ENCODE measurements at places on chromosomes 5 and 9. TPM values are rescaled to one million over a fixed set of nuclear protein-coding genes. Genes with fewer than 3 reads are reported as not detected.

- no peak for DNase-seq
Measured at GRCh38 chr9:70679845-70680244, 265.4 kb upstream of the KLF9 start.

- DNase-seq: no peak
Measured at GRCh38 chr5:79093762-79094161, 17.8 kb upstream of the BHMT start.

- DNase-seq: peak; percentile 85
Measured at GRCh38 chr5:170357955-170358444, 31.2 kb downstream of the KCNMB1 start.

DNA sequence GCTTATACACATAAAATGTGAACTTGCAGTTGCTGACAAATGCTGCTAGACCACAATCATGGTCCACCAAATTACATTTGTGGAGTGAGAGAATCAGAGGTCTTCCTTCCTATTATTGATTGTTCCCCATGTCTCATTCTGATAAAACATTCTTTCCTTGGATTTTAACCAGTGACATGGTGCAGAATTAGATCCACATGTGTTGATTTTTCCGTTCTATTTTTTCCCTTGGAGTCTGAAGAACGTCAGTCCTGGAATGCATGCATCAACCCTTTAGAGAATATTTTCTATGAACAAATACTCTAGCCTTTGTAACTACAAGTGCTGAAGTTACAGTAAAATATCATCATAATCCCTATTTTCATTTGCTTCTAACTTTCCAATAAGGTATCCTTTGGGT, 170.7 kb upstream of the SPRY4 start:
- no peak for DNase-seq

DNA sequence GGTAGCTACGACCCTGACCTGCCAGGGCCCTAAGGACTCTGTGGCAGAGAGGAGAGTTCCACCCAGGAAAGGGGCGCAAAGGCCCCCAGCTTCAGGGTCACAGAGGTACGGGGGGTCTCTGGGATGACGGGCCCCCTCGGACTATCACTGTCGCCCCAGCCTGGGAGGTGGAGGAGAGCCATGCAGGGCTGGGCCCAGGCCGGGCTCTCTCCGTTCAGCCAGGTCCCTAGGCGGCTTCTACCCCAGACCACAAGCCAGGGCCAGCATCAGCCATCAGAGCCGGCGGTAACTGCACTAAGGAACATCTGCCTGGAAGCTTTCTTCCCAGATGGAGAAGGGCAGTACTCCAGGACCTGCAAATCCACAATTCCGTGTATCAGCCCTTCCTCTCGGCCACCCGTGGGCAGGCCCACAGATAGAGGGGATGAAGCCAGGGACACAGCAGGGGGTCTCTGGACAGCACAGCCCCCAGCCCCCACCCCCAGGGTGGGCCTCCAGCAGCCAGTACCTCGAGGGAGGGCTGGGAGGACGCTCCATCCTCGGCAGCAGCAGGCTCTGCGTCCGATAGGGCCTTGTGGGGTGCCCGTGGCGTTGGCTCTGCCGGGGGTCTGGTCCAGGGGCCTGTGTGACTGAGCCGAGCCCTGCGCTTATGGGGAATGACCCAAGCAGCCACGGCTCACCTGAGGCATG, 38.4 kb downstream of the NACC2 start:
- DNase-seq: no peak

DNA sequence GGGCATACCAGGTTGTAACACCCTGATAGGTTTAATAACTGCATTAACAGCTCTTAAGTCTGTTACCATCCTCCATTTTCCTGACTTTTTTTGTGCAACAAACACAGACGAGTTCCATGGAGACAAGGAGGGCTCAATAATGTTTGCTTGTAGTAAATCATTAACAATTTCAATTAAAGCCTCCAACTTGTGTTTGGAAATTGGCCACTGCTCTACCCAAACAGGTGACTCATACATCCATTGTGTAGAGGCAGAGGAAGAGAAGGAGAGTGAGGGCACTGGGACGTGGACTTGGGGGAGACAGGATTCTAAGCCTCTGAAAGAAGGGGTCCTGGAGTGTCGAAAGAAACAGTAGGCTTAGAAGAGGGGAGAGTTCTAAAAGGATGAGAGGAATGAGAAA, 213.6 kb upstream of the KCNN2 start:
- no peak for DNase-seq

DNA sequence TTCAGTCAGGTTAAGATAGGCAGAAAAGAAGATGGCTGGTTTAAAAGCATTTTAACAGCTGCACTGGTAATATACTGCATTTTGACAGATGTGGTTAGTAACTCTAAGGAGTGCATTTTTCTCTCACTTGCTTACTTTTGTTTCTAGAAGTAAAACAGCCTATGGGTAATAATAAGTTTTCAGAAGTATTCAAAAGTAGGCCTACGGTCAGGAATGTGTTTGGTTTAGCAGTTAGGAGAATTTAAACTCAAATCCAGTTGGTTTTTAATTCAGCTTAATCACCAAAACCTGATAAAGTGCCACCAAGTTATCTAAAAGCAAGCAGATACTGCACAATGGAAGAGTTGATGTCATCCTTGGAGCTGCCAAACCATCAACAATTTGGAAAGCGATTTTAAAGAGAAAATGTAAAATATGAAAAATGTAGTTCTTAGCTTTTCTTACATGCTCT, 160.3 kb downstream of the ARSB start:
- DNase-seq: no peak

GRCh38 chr9:71001780-71002386, 119.5 kb downstream of the TRPM3 start:
- DNase-seq: no peak

DNA sequence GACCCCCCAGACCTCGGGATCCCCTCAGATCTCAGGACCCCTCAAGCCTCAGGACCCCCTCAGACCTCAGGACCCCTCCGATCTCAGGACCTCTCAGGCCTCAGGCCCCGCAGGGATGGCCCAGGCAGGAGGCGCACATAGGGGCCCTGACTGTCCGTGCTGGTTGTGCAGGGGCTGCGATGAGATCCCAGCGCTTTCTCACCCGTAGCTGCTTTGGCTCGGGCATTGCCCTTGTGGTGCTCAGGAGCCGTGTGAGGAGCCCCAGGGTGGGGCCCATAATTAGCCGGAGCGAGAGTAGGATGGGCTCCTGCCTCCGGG, 680 bp upstream of the LPCAT1 start:
- DNase-seq: no peak

- no peak for DNase-seq
Measured at GRCh38 chr5:173863359-173863758, 24.8 kb upstream of the CPEB4 start.

GRCh38 chr9:77982581-77983319, 48.9 kb downstream of the GNAQ start:
- no peak for DNase-seq

- DNase-seq: no peak
Measured at GRCh38 chr9:121637713-121638220, 13.7 kb upstream of the DAB2IP start.

GRCh38 chr9:38141746-38142591, 72.9 kb upstream of the SHB start:
- no peak for DNase-seq

- no peak for DNase-seq
Measured at GRCh38 chr9:121237916-121238315, 30.0 kb upstream of the GSN start.

DNA sequence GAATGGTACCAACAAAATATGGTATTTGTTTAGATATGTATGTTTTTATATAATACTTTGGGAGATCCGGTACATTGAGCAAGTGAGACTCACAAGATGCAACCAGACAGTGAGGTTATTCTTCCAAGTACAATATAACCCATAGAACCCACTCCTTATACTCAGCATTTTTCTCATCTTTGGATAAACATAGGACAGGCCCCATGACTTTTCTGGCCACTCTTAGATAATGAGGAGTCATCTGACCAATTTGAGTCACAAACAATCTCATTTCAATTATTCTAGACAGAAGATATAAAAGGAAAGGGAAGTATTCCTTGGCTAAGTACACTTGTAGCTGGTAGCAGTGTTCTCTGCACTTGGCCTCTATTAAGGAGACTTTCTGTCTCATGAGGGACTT, 150.2 kb downstream of the SGCD start:
- no peak for DNase-seq

DNA sequence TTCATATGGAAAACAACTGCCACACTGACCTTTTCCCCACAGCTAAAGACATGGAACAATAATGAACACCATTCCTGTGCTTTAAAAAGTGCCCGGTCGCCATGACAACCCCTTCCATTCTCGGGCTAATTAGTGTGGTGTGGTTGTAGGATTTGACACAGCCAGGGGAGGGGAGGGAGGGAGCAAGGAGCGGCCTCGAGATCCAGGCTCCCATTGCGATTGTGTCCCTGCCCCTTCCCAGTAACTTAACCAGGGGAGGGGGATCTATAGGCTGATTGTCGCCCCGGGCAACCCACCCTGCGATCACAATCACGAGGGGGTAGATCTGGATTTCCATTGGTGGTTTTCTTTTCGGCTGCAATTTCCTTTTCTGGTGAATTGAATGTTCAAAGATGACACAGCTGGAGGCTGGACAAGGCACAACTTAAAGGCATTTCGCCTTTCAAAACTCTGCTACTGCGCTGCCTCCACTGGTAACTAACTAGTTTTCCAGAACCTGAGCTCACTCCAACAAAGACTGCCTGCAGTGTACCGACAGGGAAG, 96.7 kb upstream of the RETREG1 start:
- no peak for DNase-seq

DNA sequence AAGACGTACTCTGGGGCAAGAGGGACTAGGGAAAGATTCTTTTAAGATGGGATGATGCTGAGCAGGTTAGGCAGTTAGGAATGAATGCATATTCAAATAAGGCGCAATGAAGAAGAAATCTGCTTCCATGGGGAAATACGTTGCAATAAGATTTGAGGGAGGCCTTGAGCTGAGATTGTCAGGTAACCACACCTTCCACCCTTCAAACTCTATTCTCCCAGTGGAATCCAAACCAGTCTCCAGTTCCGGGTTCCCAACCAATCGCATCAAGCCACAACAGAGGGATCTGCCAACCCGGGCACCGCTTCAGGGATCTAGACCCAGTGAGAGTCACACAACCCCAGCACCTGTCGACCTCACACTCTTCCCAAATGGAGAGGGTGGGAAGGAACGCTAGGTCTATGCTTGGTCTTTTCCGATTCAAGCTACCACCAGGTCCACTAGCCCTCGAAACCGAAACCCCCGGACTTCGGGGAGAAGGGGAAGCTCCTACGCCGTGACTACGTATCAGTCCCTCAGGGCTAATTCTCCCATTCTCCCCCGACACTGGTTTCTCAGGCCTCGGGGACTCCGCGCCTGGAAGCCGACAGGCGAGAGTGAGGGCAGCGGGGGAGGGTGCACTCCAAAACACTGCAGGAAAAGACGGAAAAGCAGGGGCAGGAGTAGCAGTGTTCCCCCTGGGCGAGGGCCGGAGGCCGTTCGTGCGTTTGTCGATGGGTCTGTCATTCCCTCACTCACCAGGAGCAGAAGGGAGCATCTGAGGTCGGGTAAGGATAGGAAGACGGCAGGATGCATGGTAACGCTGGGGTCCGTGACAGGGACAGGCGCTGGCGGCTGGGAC, 534 bp downstream of the ERP44 start:
- peak; percentile 88 for DNase-seq

DNA sequence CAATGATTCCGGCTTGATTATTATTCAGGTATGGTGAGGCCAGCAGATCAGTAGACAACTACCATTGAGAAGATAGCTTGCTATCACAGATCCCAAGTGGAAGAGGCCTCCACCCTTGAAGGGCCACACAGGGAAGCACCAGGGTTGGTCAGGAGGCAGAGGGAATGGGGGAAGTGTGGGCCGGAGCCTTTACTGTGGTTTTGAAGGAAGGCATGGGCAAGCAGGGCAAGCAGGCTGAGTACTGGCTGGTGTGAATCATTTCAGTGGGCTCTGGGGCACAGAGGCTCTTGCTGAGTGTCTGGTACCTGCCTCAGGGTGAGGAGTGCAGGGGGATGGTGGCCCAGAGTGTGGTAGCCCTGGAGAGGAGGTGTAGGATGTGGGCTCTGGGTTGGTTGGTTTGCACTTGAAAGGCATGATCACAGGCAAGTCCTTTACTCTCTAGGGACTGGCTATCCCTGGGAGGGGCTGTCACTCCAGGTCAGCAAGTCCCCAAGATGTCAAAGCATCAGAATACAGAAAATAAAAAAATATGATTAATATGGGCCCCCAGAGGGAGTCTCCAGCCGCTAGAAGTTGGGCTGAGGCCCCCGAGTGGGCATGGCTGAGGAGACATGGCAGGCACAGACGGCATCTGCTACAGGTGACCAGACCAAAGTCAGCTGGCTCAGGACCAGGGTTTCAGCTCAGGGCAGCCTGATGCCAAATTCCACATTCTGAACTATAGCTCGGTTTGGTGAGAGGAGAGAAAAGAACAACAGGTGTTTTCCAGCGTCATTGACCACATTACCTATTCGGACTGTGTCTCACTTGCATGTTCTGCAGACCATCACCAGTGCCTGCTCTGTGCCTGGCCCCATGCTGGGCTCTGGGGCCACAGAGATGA, 9.7 kb upstream of the SUSD3 start:
- no peak for DNase-seq

- no peak for DNase-seq
Measured at GRCh38 chr5:96151891-96152290, 190.2 kb upstream of the ELL2 start.

GRCh38 chr9:5909976-5910375, 19.3 kb downstream of the MLANA start:
- no peak for DNase-seq

Gene GRM6
- not detected for total RNA-seq

Gene COL23A1
- 0.61 TPM for total RNA-seq

Gene FBP1
- total RNA-seq: 423 TPM

Gene DCAF10
- total RNA-seq: 35.0 TPM

Gene LCN2
- total RNA-seq: 9.0 TPM

Gene ORM2
- 4.7 TPM for total RNA-seq

Gene TSSK1B
- total RNA-seq: 0.09 TPM

Gene CAMK2A
- 1.8 TPM for total RNA-seq

Gene SHOC1
- total RNA-seq: not detected

Gene ANKRD31
- 0.17 TPM for total RNA-seq

Gene NR2F1-AS1
- total RNA-seq: 6.4 TPM
